Heart left ventricle (tissue), 16 donors: ENCODE measurements at places on chromosomes 7 and 10.

- no peak for DNase-seq
These were observed 25.9 kb upstream of the OCM start for GRCh38 chr7:5854738-5855137.

DNA sequence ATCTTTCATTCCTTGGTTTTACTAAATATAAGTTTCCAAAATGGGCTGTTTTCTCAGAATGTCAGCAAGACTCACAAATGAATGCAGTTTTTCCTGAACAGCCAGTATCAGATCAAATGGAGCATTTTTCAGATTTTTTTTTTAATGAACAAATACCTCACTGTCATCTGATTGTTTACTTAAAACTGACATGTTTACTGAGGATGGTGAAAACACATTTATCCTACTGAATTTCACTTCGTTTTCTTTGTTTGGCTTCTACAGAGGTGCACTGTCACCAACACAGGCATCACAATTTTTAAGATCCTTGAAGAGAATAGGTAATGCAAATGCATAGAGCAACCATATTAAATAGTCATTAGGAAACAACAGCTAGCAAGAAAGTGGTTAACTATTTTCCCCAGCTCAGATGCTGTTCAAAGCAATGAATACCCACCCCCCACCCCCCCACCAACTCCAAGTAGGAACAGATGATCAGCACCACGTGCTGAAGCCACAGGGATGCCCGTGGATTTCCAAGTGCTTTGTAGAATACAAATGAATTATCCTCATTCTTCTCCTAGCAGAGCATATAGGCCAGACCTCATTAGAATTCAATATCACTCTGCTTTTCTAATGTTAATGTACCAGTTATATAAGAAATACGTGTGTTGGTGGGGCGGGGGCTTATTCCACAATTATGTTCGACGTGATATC, 205.9 kb downstream of the SKAP2 start:
- DNase-seq = no peak

DNA sequence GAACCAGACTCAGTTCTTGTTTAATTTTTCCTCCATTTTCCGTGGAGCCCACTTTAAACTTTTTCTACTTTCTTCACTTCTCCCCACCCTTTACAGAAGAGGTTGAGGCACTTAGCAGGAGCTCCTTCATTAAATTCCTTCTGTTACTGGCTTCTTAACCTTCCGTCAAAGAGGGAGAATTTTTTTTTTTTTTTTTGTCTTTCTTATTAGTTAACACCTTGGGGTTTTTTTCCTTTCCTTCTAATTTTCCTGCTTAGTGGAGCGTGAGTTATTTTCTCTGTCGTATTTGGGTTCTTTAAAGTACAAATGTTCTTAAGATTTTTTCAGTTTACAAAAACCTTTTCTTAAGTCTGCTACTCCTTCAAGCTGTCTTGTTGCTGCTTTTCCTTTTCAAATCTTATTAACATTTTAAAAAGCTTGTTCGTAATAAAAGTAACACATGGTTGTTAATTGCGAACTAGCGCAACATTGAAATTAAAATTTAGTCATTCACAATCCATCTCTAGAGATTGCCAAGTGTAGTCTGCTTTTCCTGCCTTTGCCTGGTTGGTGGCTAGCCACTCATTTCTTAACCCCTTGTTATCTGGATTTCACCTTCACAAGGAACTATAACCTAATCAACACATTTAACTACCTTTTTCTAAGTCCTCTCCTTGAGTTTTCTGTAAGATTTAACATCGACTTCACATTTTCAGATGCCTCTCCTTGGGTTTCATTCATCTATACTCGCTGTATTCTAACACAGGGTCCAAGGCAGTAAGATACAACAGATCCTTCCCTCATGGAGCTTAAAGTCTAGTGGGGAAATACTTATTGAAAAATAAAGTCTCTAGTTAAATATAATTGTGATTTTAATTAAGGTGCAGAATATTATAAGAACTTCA, 2.0 kb downstream of the BMPR1A start:
- no peak for DNase-seq

DNA sequence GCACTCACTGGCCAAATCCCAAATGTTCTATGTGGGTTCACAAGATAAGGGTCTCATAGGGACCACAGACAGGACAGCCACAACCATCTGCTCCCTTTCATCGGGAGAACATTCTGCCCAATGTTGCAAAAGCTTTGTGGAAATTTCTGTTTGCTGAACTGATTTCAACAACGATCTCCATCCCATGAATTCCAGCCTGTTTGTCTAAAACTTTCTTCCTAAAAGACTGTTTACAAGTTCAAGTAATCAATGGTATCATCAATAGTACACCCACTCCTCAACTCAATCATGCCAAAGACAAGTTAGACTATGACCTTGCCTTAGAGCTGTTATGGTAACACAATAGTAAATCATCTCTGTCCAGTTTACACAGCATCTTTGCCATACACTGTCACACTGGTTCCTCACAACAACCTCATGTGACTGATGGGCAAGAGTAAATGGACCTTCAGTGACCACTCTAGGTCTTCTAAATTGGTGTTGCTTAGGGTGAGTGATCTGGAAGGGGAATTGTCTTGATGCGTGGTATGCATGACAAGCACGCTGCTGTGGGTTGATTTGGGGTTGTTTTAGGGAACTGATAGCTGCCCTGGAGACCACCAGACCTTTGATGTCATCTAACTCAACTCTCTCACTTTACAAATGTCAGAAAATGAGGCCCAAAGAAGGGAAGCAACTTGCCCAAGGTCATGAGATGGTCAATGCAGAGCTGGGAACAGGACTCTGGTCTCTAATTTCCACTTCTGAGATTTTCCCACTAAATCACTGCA, 95.1 kb downstream of the PPP1R3C start:
- no peak for DNase-seq
